ENCODE measurements at places on chromosomes 4 and X.

DNA sequence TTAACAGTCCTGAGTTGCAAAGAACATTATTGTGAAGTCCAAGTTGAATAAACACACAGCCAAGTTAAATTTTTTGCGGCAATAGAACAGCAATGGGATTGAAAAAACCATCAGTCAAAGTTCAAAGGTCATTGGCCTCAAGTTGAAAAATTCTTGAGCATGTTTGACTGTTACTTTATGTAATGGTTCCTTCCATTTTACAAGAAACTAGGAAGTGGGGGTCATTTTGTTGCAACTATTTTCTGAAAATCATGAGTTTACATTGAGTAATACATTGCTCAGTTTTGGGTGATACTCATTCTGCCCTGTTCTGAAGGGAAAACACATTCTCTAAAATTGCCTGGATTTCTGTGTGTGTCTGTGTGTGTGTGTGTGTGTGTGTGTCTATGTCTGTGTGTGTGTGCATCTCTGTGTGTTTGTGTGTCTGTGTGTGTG is 5.2 kb upstream of the IRF2 start:
- no peak for DNase-seq

DNA sequence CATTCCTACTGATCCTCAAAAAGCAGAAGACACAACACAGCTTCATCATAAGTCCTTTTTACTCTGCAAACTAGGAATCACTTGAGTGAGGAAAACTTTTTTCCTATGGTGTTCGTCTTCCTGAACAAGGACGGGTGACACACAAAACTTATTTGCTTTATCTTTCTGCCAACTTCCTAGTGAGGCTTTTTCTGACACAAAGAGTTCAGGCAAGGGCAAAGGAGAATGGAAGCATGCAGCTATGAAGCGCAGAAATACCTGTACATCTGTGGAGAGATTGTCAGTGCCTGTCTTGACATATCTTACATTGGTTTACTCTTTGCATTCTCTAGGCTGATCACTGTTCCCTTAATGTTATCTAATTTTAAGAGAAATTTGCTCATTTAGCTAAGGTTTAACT is 548.0 kb upstream of the IGFBP7 start:
- DNase-seq, result no peak

- no peak for DNase-seq
These were observed 1094.7 kb upstream of the TENM3 start for GRCh38 chr4:181148470-181148869.

DNA sequence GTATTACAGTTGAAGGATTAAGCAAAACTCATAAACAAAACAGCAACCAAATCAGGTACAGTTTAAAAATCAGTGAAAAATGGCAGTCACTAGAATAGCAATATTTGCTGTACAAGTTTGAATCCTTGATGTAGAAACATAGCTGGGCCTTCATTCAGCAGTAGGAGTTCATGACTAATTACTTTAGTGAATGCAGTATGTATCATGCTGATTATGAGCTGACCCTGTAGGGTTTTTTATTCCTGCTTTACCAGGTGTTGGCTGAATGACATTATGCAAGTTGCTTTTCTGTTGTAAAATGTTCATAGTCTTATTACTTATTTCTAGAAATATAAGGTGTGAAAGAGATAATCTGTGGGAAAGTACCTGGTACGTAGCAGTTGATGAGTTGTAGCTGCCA is 179.6 kb downstream of the CCSER1 start:
- DNase-seq, result no peak

DNA sequence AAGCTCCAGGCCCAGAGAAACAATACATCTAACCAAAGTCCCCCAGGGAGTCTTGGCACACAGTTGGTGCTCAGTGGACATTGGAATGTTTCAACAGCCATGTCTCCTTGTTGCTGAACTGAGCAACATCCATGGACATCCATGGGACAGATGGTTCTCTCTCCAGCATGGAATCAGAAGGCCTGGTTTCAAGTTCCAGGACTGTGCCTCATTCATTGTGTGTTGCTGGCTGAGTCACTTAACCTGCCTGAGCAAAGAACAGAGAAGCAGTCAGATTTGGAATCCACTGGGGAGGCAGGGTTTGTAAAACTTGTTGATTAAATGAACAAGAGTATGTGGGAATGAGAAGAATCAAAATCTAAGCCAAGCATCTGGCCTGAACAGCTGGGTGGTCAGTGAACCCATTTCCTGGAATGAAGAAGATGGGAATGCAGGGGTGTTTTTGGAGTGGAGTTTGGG is 147.9 kb downstream of the CHIC2 start:
- DNase-seq, result no peak

GRCh38 chr4:10203851-10204250 is 87.3 kb upstream of the WDR1 start:
- DNase-seq, result no peak

DNA sequence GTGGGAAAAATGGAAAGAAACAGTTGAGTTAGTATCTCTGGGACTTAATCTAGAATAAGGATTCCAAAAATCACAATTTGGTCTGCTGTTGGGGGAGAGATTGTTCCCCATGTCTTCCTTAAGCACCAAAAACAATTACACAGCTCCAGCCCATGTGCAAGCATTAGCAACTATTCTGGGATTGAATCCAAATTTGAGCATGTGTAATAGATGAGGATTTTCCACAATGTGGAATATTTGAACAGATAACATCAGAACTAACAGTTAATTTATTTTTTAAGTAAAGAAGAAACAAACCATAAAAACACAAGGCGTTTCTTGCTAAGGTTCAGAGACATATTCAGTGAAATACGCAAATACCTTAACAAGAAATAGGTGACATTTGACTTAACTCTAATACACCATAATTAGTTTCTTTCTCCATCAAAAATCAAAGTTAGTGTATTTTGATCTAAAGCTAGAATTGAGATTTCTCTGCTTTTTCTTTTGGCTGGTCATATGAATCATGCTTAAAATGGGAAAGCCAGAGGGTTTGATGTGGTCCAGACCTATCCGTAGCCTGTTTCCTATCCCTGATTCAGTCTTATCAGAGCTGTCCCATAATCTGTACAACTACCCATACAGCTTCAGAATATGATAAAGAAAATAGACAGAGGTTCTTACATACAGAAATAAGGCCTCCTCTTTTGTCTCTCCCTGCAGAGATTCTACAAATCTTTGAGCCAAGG is 413.4 kb downstream of the PACRGL start:
- DNase-seq, result no peak

DNA sequence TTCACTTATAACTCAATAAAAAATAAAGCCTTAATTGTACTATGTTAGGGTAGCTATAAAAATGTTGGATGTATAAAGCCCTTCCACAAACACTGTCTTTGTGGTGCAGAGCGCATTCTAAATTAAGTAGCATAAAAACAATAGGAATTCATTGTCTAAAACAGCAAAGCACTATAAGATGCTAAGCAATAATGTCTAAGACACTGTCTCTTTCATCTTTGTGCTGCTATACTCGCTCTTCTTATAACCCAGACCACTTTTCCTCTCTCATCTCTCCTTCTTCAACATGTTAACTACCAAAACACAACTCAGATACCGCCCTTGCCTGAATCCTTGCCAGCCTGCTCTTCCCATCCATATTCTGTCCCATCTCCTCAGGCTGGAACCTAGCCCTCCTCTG is 170.0 kb downstream of the CENPC start:
- DNase-seq, result no peak

- no peak for DNase-seq
These were observed 1.9 kb upstream of the EIF1AX start for GRCh38 chrX:20143561-20143960.

DNA sequence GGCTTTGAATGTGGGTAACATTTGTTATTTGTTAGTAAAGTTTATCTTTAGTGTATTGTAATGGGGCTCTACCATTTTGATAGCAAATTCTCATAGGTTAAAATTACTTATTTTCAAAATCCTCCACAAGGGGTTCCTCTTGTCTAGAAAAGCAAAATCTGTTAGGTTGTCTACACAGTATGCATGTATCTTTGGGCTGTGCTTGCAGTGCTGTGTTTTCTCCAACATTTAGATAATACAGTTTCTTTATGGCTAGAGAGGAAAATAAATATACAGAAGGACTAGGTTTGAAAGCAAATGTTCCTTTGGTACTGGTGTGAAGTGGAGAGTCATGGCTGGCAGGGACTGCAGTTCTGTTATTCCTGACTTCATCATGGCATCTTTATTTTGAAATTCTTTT is 40.3 kb downstream of the POLR2B start:
- DNase-seq, result no peak

DNA sequence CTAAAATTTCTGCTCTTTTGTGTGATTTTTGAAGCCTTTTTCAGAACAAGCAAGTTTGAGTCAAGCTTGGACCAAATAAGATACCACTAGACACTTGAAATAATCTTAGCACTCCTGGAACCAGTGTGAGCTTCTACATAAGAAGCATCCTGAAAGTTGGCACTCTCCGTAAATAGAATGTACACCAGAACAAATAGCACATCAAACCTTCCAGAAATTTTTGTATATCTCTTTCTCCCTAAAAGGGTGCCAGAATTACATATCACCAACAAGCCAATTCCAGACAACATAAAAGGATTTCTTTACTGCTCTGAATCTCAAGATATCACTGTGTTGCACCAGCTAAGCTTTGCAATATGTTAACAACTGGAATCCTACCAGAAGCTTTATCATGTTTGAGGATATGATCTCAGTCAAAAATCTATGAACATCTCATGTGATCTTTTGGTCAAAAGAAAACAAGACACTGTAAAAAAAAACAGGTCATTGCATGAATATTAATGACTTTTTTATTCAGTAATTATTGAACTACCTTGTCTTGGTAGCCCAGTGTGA is 117.2 kb downstream of the PRSS12 start:
- DNase-seq, result no peak

DNA sequence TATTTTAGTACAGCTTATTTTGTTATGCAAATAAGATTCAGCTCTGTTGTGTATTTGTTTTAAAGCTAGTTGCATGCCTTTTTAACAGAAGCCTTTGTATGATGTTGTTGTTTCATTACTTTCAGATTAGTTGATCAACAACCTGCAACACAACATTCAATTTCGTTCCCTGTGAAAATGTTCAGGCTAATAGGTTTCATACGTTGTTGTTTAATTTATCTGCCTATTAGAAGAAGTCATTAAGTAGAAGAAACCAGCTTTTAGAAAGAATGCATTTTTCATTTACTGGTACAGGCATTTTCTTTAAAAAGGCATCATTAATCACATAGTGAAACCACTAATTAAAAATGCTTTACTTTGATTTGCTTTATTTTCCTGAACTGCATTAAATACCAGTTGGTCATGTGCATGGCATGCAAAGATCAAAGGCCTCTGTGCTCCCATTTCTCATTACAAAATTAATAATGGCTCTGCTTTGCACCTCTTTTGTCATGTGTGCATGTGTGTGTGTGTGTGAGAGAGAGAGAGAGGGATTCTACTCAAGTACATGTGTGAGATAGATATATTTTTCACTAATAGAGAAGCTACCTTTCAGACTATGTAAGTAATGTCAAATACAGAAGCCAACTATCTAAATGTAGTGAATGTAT is 29.2 kb upstream of the CTSO start:
- no peak for DNase-seq

GRCh38 chrX:154307202-154307601 is 11.6 kb downstream of the TKTL1 start:
- DNase-seq, result no peak

GRCh38 chrX:45070116-45071007 is 130.3 kb downstream of the DIPK2B start:
- peak; percentile 2 for DNase-seq

DNA sequence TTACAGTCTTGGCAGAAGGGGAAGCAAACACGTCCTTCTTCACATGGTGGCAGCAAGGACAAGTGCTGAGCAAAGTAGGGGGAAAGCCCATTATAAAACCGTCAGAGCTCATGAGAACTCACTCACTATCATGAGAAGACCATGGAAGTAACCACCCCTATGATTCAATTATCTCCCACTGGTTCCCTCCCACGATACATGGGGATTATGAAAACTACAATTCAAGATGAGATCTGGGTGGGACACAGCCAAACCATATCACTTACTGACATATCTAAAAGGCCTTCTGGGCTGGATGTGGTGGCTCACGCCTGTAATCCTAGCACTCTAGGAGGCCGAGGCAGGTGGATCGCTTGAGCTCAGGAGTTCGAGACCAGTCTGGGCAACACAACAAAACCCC is 117.1 kb upstream of the USP9X start:
- no peak for DNase-seq

DNA sequence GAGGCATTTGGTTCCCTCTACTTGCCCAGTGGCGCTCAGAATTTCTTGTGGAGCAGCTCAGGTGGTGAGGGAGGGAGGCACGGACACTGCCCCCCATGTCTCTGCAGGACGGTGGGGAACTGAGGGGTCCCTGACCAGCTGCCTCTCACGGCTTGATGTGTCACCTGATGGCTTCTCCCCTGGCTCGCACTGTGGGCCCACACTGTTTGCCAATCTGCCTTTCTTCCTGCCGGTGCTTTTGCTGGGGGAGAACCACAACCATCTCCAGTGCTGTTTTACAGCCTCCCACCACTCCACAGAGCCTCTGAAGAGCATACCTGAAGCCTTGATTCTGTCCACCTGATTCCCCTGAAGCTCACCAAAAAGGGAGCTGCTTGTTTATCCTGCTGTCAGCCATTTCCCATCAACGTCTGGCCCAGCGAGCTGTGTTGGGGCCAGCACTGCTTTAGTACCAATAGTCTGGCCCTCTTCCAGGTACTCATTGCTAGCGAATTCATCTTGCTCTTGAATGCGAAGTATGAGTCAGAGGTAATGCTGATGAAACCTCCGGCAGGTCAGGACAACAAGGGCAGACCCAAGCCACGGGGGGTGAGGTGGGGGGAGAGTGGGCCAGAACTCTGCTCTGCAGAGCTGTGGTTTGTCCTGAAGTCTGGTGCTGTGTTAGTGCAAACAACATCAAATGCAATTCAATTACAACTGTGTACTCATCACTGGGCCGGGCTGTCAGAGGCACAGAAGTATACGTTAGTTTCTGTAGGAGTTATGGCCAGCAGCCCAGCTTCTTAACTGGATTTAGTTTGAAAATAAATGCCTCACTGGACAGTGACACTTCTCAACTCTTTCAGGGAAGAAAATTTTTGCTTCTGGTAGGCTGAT is 208.3 kb upstream of the JADE1 start:
- DNase-seq, result no peak

- no peak for DNase-seq
These were observed 31.4 kb upstream of the ADH1C start for GRCh38 chr4:99383833-99384392.

- DNase-seq, result no peak
These were observed 230.9 kb downstream of the C4orf33 start for GRCh38 chr4:129326571-129327460.

DNA sequence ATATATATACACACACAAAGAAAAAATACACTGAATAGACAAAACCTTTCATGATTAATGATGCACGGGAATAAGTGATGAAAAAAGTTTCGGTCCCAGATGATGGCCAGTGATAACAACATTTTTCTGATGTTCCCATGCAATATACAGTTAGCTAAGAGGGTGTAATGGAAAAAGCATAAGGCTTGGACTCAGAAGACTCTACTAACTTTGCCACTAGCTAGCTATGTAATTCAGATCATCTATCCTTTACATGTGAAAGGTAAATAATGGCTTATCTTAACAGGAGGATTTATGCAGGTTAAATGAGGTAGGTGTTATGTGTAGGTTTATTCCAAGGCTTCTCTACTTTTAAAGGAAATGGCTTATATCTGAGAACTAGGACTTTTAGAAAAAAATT is 4.3 kb downstream of the RPS3A start:
- DNase-seq, result no peak

- DNase-seq, result no peak
These were observed 33.7 kb downstream of the METAP1 start for GRCh38 chr4:99029018-99029735.

Data from C1 segment of cervical spinal cord (tissue), 14 donors.